Stimulated activated CD4-positive, alpha-beta T cell treated with anti-CD3 and anti-CD28 coated beads, Interleukin-1b, Interleukin-23, amount 100 ng/mL, for 1 hour (primary cell): ENCODE measurements at places on chromosomes 12 and 14.

DNA sequence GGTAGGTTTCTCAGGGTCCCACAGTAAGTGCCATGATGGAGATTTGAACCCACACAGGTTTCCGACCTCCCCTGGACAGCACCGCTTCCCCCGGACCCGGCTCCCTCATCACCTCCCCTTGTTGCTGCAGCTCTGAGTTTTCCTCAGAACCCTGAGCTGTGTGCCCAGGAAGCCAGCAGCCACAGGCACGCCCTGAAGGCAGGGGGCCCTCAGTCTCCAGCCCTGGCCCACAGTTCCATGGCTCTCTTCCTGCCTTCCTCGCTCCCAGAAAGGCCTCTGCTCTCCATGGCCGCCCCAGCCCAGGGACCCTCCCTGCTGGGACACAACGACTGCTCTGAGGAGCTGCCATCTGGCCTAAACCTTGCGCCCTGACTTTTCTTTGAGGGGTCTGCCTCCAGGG is 35.8 kb upstream of the PRIMA1 start:
- DNase-seq: no peak

DNA sequence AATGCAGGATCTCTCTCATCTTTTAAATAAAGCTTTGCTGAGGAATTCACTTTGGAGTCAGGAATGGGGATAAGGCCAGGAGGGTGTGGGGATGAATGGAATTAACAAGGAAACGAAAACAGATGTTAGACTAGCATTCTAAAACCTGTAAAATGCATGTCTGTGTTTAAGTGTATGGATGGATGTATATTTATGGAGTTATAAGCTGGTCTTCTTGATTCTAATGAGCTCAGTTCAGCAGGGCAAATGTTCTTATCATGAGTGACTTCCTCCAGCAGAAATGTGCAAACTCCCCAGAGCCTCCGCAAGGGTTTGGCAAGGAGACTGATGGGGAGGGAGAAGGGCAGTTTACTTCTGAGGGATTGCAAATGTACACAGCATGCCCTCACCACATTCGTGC is 149.1 kb downstream of the NTF3 start:
- DNase-seq: no peak

- DNase-seq: no peak
Measured at GRCh38 chr12:112946236-112947000, 8.1 kb downstream of the OAS3 start.

DNA sequence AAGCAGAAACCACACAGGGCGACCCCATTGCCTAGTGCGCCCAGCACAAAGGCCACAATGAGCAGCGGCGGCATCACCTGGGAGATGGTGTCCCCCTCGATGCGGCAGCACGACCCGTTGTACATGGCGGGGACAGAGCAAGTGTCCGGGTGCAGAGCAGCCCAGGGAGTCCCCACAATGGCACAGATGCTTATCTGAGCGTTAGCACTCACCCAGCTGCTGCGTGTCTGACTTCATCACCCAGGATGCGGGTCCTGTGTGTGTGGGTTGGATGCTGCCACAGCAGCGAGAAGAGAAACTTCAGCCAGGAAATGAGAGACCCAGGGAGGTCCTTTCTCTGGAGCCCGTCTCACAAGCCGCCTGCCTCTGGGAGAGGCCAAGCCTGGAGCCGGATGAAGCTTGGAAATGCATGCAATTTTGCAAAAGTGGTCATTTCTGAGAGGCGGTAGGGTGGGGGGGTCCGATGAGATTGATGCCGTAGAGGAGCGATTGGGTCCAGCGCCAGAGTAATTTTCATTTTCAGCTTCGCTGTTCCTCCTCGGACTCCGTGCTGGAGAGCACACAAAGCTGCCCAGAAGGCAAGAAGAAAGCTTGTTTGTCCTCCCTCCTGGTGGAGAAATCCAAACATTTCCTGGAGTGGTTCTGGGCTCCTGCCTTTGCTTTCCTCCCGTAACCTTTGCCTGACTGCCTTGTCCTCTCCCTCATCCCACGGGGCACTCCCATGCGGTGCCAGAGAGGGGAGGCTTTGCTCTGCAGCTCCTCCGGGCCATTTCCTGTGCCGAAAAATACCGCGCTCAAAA is at the start of gene HCAR1:
Gene HCAR1, minus strand, starts transcription at position 630 of the 800 bp plus-strand sequence. Its CDS starts 505 bp downstream, at position 125.
- DNase-seq: no peak

DNA sequence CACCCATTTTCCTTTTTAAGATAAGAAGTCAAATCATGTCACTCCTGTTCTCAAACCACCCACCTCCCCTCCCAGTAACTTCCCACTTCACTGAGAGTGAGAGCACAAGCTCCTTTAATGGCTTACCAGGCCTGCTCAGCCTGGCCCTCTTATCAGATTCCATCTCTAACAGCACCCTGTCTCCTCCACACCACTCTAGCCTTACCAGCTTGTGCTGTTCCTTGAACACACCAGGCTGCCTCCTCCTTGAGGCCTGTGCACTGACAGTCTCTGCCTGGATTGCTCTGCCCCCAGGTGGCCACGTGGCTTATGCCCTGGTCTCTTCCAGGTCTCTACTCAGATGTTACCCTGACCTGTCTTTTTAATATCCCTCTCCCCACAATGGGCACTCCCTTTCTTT is 40.1 kb upstream of the EVL start:
- DNase-seq: no peak

- DNase-seq: no peak
Measured at GRCh38 chr14:75273272-75274049, 5.2 kb upstream of the FOS start.

DNA sequence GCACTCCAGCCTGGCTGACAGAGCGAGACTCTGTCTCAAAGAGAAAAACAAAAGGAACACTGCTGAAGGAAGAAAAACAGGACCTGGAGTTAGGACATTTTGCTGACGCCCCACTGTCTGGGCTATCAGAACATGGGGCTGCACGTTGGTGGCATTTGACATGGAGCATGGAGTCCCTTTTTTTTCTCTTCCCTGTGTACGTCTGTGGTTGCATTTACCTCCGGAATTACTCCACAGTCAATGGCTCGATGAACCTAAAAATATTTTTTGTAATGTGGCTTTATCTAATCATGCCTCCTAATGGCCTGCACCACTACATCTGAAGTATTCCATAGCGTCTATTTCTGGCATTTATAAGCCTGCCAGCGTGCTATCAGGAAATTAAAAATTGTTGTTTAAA is 30.7 kb downstream of the TESC start:
- DNase-seq: no peak

DNA sequence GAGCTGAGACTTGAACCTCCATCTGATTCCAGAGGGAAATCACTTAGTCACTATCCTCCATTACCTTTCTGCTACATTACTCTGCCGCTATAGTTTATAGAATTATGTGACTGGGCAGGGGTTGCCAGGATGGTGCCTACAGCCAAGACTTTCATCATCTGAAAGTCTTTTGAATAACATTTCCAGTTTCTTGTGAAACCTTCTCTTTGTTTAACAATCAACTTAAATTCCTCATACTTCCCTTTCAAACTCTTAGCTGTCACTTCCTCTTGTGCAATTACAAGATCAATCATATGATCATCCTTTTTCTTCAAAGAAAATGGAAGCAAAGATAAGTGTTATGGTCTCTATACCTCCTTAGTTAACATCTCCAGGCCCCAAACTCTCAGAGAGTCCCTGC is 25.4 kb upstream of the PELI2 start:
- DNase-seq: no peak

DNA sequence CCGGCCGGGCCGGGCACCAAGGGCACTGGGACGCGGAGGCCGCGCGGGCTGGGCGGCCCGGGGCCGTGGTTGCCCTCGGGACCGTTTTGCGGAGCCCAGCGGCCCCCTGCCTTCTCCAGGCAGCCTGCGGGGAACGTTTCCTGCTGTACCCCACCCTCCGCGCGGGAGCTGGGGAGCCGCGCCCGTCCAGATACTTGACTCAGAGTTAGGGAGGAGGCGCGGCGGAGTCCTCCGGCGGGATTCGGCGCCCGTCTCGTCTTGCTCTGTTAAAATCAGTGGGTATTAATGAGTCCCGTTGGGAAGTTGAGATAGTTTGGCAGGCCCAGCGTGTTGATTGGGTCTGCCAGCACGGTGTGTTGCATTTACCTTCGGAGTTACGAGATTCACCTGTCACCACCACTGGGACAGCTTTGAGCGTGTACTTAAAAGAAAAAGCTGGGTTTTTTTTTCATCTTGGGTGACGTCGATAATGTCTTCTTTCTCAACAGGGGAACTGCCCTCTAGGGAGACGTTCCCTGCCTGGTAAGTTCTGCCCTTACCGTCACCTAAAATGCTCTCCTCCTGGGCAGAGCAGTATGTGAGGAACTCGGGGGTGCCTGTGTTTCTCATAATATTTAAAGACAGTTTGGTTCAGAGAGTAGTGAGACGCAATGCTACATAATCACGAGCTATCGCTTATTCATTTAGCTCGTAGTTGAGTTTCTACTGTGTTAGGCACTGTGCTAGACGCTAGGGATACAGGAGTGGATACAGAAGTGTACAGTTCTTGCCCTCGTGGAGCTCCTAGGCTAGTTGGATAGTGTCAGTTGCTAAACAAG is 596 bp downstream of the DLST start:
- DNase-seq: peak; percentile 35

DNA sequence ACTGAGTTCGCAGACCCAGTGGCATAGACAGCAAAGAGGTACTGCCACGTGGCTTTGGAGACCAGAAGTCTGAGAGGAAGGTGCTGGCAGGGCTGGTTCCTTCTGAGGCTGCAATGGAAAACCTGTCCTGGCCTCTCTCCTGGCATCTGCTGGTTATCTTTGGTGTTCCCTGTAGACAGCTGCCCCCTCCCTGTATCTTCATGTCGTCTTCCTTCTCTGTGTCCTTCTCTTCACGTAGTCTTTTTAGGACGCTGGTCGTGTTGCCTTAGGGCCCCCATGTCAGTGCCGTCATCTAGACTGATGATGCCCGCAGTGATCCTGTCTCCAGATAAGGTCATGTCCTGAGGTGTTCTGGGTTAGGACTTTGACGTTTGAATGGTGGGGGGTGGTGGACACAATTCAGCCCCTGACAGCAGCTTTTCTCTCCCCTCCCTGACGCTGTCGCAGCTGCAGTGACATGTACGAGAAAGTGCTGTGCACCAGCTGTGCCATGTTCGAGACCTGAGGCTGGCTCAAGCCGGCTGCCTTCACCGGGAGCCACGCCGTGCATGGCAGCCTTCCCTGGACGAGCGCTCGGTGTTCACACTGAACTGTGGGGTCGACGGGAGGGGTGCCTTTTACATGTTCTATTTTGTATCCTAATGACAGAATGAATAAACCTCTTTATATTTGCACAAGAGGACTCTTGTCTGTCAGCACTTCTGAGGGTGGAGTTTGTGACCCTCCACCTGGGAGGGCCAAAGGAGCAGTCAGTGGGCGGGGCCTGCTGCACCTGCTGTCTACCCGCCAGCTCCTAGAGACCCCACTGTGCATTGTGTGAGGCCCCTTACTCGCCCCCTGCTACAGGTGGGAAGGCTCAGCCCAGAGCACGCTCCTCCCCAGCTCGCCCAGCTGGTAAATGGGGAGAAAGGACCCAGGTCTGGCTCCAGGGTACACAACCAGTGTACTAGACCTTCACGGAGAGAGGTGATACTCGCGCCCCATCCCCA is 6.3 kb downstream of the SIVA1 start:
- DNase-seq: no peak

DNA sequence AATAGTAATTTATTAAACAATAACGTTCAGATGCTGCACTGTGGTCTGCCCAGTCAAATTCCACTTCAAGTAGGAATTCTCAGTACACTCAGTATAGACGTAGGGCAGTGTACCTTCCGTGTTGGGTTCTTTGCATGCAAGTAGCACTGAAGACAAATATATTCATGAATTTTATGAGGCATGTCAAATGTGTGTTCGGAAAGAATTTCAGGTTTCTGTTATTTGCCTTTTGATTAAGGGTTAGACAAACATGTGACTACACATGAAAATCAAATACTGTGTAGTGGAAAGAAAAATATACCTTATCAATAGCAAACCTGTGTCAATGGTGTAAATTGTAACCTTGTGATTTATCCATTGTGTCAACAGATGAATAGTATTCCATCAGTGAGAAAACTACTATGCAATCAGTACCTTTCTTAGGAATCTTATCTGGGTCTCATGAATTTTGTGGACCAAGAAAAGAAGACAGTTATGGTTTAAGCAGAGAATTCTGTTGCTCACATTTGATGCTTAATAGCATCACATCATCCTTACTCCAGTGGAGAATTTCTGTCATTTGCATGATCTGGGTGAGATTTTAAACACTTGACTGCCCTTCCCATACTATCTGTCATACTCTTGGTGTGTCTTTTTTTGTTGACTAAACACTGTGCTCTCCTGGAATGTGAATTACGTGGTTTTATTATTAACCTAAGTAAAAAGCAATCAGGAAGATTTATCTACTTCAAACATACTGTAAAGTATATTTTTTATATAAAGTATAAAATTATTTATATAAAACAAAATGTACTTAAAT is 13.3 kb downstream of the TMEM260 start:
- DNase-seq: no peak

GRCh38 chr12:32828552-32828951 is 68.0 kb downstream of the PKP2 start:
- no peak for DNase-seq

DNA sequence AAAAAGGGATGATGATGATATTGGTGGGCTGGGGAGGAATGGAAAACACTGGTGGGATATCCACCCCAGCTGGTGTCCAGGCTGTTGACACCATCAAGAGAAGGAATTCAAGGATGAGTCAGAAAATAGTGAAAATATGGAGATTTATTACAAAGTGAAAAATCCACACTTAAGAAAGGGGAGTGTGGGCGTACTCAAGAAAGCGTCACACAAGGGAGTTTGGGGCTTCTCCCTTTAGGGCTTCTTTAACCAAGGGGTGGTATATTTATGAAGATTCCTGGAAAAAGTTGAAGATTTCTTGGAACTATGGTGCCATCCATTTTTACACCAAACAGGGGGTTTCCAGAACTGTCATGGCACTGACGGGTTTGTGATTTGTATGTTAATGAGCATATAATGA is 63.1 kb upstream of the ARID2 start:
- no peak for DNase-seq

GRCh38 chr12:119375075-119375882 is 40.8 kb downstream of the CCDC60 start:
- no peak for DNase-seq

GRCh38 chr14:68578597-68578996 is 214.3 kb downstream of the ZFP36L1 start:
- DNase-seq: no peak

DNA sequence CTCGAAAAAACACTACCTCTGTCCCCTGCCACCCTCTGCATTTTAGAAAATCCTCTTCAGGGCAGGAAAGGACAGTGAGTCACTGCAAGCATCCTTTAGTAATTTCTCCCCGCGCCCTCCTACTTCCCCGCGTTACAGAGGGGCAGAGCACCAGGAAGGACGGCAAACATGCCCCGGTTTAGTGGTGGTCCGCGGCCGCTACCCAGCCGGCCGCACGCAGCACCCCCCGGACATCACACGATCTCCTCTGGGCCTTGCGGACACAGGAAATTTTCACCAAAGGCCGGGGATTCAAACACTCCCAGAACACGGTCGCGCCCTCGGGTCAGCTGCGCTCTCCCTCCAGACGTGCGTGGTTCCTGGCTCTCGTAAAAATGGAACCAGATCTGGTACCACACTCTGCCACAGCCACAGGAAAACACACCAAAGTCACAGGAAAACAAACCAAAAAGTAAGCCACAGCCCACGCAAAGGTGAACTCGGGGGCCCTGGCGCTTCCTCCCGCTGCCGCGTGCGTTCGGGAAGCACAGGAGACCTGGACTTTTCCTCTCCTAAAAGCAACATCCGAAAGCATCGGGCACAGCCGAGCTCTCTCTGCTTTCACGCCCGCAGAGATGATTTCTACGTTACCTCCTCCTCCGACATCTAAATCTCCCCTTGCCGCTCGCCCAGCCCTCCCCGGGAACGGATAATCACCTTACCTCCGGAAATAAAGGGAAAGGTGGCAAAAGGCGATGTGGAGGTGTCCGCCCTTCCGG is 839 bp downstream of the SLC38A1 start:
- DNase-seq: no peak
